ENCODE measurements at places on chromosomes 1 and 21.

GRCh38 chr1:115560027-115560426, 81.7 kb upstream of the VANGL1 start:
- DNase-seq: no peak

- DNase-seq: no peak
Observed at GRCh38 chr1:68979891-68980290, 483.0 kb upstream of the DEPDC1 start.

GRCh38 chr1:216306830-216307229, 116.4 kb downstream of the USH2A start:
- DNase-seq: no peak

DNA sequence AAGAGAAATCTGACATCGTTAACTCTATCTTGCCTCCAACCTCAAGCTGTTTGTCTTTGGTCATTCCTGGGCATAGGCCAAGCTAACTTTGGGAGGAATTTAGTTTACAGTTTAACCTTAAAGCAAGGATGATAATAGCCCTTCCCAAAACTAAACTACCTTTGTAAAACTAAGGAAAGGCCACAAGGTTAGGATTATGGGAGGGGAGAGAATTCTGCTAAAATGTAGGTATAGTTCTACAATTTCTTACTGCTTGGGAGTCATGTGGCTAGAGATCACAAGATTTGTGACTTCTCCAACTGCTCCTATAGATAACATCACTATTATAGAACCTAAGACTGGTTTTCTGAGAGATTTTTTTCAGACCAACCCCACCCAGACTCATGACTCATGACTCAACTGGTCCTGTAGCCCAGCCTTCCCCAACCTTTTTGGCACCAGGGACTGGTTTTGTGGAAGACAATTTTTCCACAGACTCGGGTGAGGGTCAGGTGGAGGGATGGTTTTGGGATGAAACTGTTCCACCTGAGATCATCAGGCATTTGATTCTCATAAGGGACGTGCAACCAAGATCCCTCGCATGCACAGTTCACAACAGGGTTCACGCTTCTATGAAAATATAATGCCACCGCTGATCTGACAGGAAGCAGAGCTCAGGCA, 70.7 kb upstream of the MUTYH start:
- DNase-seq: no peak

GRCh38 chr1:220791285-220791684, 4.6 kb downstream of the MTARC1 start:
- DNase-seq: no peak

- no peak for DNase-seq
Observed at GRCh38 chr1:210700511-210700910, 371.8 kb downstream of the HHAT start.

DNA sequence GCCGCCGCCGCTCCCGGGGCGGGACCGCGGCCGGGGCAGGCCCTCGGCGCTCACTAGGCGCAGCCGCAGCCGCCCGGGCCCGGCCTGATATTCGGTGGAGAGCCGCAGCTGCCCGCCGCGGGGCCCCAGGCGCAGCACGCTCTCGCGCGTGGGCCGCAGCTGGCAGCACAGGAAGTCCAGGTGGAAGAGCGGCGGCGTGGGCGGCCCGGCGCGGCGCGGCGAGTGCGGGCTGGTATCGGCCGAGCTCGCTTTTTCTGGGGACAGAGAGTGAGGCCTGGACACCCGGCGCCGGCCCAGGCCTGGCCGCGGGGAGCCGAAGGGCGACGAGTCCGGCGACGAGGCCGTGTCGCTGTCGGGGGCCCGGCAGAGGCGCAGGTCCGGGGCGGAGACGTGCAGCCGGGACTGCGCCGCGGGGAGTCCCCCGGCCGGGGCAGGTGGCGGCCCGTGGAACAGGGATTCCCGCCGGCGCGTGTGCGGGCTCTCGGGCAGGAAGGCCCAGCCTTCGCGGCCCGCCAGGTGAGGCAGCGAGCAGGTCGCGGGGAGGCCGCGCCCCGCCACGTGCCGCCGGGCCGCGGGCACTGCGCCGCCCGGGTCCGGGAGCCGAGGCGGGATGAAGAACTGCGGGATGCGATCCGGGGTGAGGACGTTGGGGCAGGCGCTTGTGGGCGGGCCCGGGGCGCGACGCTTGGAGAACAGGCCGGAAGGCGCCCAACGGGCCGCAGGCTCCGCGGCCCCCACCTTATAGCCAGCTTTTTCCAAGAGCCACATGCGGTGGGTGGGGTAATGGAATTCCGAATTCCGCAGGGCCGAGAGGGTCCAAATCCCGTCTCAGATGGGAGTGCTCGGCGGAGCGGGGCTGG, 1.2 kb downstream of the C2CD4D start:
- DNase-seq: peak; percentile 53

DNA sequence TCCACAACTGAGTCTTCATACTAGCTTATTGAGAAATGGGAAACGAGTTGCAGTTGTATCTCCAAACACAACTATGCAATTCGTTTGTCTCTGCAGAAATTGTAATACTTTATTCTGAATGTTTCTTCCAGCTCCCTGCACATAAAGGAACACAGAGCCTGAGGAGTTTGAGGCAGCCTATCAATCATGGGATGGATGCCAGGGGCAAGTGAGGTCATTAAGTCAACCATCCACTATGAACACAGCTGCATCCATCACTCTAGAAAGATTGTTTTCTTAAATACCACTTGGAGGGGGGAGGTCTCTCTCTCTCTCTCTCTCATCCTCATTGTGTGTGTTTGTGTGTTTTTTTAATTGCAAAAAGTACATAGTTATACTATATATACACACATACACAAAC, 2.9 kb upstream of the PSMB2 start:
- no peak for DNase-seq

GRCh38 chr1:92563457-92564216, 76.9 kb upstream of the GFI1 start:
- DNase-seq: no peak

GRCh38 chr1:78091215-78091813, 45.5 kb downstream of the GIPC2 start:
- no peak for DNase-seq

DNA sequence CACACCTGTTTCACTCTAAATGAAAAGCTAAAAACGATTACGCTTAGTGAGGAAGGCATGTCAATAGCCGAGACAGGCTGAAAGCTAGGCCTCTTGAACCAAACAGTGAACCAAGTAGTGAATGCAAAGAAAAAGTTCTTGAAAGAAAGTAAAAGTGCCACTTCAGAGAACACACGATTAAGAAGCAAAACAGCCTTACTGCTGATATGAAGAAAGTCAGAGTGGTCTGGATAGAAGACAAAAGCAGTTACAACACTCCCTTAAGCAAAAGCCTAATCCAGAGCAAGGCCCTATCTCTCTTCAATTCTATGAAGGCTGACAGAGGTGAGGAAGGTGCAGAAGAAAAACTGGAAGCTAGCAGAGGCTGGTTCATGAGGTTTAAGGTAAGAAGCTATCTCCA, 130.7 kb downstream of the SIPA1L2 start:
- no peak for DNase-seq

DNA sequence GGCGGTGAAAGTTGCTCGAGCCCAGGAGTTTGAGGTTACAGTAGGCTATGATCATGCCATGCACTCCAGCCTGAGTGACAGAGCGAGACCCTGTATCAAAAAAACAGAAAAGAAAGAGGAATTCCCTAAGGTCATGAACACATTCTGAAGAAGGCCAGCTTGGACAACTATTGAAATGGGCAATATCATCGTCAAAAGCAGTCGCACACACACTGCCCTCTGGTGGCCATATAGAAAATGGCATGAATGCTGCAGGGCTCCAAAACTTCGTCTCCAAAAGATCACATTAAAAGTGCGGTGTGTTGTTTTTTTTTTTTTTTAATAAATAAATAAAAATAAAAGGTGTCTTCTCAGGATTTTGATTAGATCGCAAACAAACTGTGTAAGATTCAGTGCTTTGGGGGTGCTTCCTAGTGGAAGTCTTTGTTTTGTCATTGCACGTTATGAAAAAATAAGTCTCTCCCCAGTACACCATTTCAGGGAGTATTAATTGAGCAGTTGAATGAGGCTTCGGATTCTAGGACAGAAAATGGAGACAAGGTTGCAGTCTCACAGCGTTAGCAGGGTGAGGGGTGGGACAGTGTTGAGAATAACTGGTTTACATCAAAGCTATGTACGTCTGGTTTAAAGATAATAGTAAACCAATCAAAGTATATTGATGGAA, 87.5 kb upstream of the FMN2 start:
- no peak for DNase-seq

- DNase-seq: no peak
Observed at GRCh38 chr21:20026543-20026942, 971.7 kb upstream of the NCAM2 start.

All from activated T-cell treated with anti-CD3 and anti-CD28 coated beads, Interleukin-2, amount 50 U/mL, for 1 hour (primary cell).